Stimulated activated CD4-positive, alpha-beta T cell treated with anti-CD3 and anti-CD28 coated beads, Interleukin-15, amount 100 ng/mL, for 1 hour (primary cell): ENCODE measurements at places on chromosomes 4 and X.

GRCh38 chr4:1834047-1834775 lies 21.7 kb downstream of the LETM1 start:
- DNase-seq: no peak

- DNase-seq: no peak
These were observed 13.1 kb downstream of the ARX start for GRCh38 chrX:25002661-25003020.

GRCh38 chr4:155042014-155042413 lies 166.4 kb upstream of the NPY2R start:
- DNase-seq: no peak

DNA sequence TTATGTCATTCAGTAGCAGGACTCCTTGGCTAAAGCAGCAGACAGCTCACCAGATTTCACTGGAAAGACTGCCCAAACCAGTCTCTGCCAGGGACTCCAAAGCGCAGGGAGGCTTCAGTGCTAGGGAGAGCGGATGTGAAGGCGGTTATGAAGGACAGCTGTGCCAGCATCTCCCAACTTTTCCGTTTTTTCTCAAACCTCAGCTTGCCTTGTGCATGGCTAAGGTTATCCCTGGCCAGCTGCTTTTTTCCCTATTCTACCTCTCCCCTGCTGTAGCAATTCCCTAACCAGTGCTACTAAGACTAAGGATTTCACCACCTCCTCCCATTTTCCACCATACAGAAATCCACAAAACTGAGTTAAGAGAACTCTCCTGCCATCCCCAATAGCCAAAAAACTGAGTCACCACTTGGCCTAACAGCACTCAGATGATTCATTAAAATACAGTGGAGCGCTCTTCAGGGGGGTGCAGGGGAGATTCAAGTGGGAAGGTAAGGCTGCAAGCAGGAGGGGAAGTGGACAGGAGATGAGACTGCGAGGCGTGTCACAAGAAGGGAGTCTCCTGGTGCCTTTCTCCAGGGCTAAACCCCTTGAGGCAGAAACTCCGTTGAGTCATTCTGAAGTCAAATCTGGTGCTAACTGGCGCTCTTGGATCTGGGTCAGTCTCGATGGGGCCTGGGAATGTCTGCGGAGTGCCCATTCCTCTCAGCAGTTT lies 90.7 kb downstream of the PALLD start:
- DNase-seq: no peak

DNA sequence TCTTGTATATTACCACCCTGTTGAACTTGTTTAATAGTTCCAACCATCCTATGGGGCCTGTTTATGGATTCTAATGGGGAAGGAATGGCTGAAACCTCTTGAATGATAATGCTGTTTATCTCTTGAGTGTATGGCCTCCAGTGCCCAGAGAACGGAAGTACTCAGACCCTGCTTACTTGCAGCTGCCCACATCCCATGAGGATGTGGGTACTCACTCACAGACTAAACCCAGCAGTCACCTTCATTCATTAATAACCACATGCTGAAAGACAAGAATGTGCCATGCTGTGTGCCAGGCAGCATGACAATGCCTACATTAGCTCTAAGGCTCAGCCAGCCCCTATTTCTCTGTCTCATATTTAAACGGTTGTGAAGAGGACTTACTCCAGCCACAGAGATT lies 5.9 kb upstream of the ARMCX5 start:
- DNase-seq: no peak

DNA sequence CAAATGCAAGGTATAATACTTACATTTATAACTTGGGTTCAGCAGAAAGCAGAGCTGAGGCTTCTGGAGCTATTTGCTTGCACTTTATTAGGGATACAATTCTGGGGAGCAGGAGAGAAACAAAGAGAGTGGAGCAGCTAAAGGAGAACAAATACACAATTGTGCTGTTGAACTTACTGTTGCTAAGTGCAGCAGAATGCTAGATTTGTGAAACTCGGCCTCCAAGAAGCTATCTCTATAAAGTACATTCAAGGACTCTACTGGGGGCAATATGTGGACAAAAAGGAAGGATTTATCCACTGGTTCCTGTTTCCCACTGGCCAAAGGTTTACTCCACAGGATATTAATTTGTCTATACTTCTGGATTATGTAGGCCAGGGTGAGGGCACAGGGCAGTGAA lies 86.8 kb downstream of the PPP1R2C start:
- DNase-seq: no peak

DNA sequence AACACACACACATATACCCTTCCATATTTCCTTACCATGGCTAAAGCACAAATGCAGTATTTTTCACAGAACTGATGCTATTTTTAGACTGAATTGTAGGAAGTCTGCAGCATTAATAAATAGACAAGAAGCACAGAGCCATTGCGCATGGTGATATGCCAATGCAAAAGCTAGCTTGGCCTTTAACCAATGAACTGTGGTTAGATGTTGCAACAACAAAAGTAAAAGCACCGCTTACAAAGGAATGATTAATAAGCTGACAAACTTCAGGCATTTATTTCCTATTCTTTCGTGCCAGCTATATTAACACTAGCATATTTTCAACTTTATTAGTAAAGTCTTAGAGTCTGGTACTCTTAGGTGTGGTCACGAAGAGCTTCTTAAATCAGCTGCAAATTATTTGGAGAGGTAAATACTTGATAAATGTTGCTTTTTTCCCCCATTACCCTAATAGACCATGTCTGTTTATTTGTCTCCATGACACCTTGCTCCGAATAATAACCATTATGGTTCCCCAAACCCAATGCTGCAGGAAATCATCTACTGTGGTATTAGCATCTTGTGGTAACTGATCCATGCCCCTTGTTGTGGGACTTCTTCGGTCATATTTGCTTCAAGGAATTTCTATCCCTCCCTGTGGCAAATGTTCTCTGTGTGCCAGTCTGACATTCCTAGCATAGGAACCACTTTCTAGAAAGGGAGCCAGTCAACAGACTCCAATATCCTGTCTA lies 306.1 kb upstream of the TAPT1 start:
- no peak for DNase-seq

GRCh38 chrX:31845003-31845402 lies 773.2 kb upstream of the FTHL17 start:
- no peak for DNase-seq

DNA sequence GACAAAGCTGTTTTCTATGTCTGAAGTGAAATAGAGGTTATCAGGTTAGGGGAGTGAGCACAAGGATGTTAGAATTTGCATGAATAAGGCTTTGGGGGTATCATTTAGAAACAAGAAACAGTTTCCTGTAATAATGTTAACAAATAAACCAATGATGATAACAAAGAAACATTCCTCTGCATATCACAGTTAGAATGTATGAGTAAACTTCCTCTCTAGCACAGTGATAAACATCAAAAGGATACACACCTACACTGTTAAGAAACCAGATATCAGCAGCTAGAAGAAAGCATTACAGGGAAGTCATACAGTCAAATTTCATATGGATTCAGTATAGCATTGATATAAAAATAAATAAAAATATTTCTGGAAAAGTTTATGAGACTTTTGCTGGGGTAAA lies 340.0 kb upstream of the MAGEB16 start:
- no peak for DNase-seq

- DNase-seq: peak; percentile 12
These were observed 149.9 kb downstream of the AMMECR1 start for GRCh38 chrX:110167952-110168451.

GRCh38 chr4:108536577-108536976 lies 83.8 kb upstream of the RPL34 start:
- DNase-seq: no peak

- DNase-seq: no peak
These were observed 198.1 kb upstream of the PUDP start for GRCh38 chrX:7346021-7346420.

GRCh38 chr4:38385093-38386004 lies 278.6 kb upstream of the KLF3 start:
- DNase-seq: no peak

GRCh38 chr4:162510115-162510514 lies 346.3 kb upstream of the FSTL5 start:
- DNase-seq: no peak

GRCh38 chr4:20252656-20253282 lies 1.1 kb downstream of the SLIT2 start:
- no peak for DNase-seq

DNA sequence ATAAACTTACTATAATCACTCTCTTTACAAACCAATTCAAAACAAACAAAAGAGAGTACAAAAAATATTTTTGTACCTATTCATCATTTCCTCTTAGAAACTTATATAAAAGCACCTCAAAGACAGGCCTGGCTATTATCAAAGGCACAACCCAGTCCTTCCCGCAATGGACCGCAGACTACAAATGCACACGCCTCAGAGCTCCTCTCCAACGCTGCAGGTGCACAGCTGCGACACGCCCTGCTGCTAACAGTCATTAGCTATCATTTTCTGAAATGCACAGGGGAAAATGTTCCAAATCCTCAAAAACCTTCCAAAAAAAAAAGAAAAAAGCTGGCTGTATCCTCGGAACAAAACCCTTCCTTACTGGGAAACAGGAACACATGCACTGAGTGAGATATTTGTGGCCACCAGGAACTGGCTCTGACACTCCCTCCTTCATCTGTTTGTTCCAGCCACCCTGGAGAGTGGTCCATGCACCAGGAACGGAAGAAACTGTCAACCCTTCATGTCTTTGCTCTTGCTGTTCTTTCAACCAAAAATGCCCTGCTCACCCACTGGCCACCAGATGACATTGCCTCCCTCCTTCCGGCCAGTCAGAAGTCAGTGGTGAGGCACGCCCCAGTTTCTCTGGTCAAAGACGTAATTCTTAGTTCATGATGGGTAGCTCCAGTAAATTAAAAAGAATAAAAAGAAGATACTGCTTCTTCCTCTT lies 16.7 kb downstream of the IRF2 start:
- no peak for DNase-seq

DNA sequence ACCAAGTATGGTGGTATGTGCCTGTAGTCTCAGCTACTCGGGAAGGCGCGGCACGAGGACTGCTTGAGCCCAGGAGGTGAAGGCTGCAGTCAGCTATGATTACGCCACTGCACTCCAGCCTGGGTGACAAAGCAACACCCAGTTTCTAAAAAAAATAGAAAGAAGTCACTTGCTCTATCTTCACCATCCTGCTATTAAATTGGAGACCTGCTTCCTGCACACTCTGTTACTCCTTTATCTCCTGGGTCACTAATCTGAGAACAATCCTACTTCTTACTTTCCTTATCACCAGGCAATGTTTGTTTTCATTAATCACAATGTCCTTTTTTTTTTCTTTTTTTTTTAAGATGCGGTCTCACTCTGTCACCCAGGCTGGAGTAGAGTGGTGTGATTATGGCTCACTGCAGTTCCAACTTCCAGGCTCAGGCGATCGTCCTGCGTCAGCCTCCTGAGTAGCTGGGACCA lies 16.2 kb downstream of the PRKX start:
- no peak for DNase-seq

DNA sequence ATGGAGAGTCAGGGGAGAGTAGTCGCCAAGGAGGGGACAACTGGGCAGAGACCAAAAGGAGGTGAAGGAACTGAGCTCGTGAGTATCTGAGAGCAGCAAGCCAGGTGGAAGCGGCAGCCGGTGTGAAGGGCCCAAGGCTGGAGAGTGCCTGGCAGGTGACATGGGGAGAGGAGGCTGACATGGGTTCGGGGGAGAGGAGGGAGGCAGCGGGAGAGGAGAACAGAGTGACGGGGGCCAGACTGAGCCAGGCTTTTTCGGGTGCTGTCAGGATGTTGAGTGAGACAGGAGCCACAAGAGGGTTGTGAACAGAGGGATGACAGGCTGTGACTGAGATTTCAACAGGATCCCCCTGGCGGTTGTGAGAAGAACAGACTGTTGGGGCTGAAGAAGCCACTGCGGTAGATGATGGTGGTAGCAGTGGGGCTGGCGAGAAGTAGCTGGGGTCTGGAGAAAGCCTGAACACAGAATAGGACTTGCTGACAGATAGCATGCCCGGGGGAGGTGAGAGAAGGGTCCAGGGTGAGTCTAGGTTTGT lies 5.7 kb downstream of the ELK1 start:
- no peak for DNase-seq

- no peak for DNase-seq
These were observed 1201.9 kb downstream of the STIM2 start for GRCh38 chr4:28062562-28062961.

DNA sequence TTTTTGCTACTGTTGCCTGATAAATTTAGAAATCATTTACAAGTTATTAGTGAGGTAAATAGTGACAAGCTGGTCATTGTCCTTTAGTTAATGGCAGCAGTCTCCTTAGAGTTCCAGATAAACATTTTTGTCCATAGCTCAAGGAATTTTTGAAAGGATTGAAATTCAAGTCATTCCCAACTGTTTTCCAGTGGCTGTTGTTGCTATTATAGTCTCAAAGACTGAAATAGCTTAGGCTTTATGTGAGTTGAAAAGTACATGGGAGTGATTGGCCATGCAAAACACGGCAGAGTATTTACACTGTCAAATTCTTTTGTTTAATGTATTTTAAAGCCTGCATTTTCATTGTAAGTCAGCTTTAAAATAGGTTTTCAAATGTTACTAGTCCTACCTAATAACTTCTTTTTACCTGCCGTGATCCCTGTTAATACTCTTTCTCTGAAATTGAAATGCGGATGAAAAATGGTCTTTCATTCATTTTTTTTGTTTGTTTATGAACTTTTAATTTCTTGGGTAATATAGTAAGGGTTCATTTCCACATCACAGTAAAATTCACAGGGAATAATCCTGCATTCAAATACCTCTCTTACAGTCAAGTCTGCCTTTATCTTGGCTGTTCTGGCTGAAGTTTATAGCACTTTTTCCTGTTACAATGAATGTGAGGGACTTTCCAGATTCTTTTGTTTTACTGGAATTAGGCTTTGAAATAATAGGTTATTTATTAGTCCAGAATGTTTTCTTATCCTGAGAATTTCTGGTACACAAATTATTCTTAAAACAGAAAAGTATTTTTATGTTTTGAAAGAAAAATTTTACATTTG lies 85.1 kb downstream of the PDLIM5 start:
- no peak for DNase-seq
